ENCODE measurements at places on chromosomes 5 and 9. TPM values are rescaled to one million over a fixed set of nuclear protein-coding genes. Genes with fewer than 3 reads are reported as not detected.

The IL3 gene
- not detected for total RNA-seq

The TOR4A gene
- total RNA-seq = 24.2 TPM

The FOXD4L4 gene
- not detected for total RNA-seq

The GFRA3 gene
- total RNA-seq = not detected

The CKMT2 gene
- total RNA-seq = not detected

The LCN1 gene
- total RNA-seq = not detected

The BDP1 gene
- 11.6 TPM for total RNA-seq

The NDFIP1 gene
- 59.8 TPM for total RNA-seq

The FUBP3 gene
- 24.4 TPM for total RNA-seq

The FCN1 gene
- total RNA-seq = not detected

The PDCD1LG2 gene
- 10.8 TPM for total RNA-seq

The GNE gene
- 20.3 TPM for total RNA-seq

The RPS23 gene
- 4,824 TPM for total RNA-seq

The MLANA gene
- total RNA-seq = not detected

The CTXN3 gene
- total RNA-seq = not detected

The SPATA9 gene
- not detected for total RNA-seq

The AK8 gene
- total RNA-seq = 0.46 TPM

The PTGDS gene
- not detected for total RNA-seq

The TPPP gene
- 0.94 TPM for total RNA-seq

The SELENOP gene
- total RNA-seq = 16.9 TPM

The SOWAHA gene
- not detected for total RNA-seq

The FOXD4L6 gene
- not detected for total RNA-seq

The DMRT3 gene
- total RNA-seq = not detected

The COQ4 gene
- 50.8 TPM for total RNA-seq

The SUSD3 gene
- 3.1 TPM for total RNA-seq

The PCDHB4 gene
- 0.34 TPM for total RNA-seq

The OCLN gene
- total RNA-seq = 2.8 TPM

The CYLC2 gene
- not detected for total RNA-seq

The SGTB gene
- 14.4 TPM for total RNA-seq

The TMEM8B gene
- total RNA-seq = 1.1 TPM

The KCNN2 gene
- not detected for total RNA-seq

The GPRIN1 gene
- 8.7 TPM for total RNA-seq

The CCNJL gene
- 4.8 TPM for total RNA-seq

The SLC46A2 gene
- not detected for total RNA-seq

The SNAPC3 gene
- 25.8 TPM for total RNA-seq

The RNF208 gene
- total RNA-seq = not detected

The NXNL2 gene
- 0.23 TPM for total RNA-seq

The ANKRD31 gene
- not detected for total RNA-seq

The PCDHB15 gene
- 0.04 TPM for total RNA-seq

The GPSM1 gene
- total RNA-seq = 6.9 TPM

The IQGAP2 gene
- not detected for total RNA-seq

The CLINT1 gene
- 56.9 TPM for total RNA-seq

The CCL28 gene
- 1.7 TPM for total RNA-seq

The LCN9 gene
- not detected for total RNA-seq

The ADRB2 gene
- total RNA-seq = 11.9 TPM

The KCNV2 gene
- total RNA-seq = not detected

The BTNL8 gene
- total RNA-seq = not detected

The FOXD4L3 gene
- total RNA-seq = not detected

The SPINK6 gene
- 28.1 TPM for total RNA-seq

The PCDHB3 gene
- under 0.01 TPM for total RNA-seq

The C1QTNF2 gene
- not detected for total RNA-seq

The PCA3 gene
- not detected for total RNA-seq

The NHP2 gene
- total RNA-seq = 378 TPM

The KIF3A gene
- 6.0 TPM for total RNA-seq

The SLC6A18 gene
- not detected for total RNA-seq

Measured in hair follicular keratinocyte (primary cell).